ENCODE measurements at places on chromosomes 16 and 17.
A peak's percentile ranks its signal among the peaks of the same experiment; 100 is the strongest.

GRCh38 chr17:43641416-43641815, 20.3 kb downstream of the MEOX1 start:
- DNase-seq, result no peak

GRCh38 chr16:81519301-81520150, 74.9 kb downstream of the CMIP start:
- no peak for DNase-seq

DNA sequence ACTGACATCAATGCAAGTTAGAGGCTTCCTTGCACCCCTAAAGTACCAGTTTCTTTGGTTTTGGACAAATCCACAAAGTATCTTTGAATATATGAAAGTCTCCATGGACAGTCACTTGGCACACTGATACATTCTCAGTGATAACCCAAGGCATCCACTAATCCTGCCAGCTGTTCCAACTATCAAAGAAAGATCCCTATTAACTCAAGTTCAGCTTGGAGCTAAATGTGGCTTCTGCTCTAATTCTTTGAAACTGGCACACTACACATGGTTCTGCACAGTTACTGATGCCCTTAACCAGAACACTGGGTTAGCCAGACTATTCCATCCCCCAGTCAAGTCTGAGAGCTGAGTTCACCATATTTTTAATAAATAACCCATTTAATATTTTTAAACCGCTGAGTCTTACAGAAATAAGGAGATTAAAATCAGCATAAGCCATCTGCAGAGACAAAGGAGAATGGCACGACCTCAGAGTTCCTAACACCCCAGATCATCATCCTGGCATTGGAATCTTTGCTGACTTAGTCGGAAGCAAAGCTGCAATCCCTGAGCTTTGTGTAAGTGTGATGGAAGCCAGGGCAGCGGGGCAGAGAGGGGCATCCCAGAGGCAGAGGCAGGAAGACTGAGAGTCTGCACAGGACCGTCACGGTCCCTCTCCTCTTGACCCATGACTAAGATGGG, 6.3 kb downstream of the CACNG1 start:
- no peak for DNase-seq

DNA sequence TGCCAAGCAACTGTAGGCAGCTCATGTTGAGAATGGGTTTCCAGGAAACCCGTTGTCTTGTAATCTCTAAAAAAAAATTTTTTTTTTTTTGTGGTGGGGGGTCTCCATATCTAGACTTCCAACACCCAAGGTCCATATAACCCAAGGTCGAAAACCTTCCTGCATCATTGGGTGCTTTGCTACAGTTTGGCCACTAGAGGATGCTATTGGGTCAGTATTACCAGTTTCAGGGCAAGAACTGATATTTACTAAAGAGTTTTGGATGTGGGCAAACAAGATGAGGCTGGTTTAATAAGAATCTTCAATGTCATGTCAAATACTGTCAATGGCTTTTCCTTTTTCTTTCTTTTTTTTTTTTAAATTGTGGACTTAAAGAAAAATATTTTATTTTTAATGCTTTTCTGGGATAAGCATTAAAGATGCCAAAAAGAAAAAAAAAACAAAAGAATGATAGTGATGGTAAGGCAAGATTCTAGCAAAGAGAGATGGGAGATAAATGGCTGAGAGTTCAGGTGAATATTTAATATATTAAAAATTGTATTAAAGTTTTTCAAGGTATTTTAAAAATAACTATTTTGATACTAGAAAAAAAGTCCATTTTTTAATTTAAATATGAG, 62.2 kb downstream of the DHRS7C start:
- peak; percentile 46 for DNase-seq

GRCh38 chr17:75384751-75385150, 20.7 kb downstream of the GRB2 start:
- no peak for DNase-seq

DNA sequence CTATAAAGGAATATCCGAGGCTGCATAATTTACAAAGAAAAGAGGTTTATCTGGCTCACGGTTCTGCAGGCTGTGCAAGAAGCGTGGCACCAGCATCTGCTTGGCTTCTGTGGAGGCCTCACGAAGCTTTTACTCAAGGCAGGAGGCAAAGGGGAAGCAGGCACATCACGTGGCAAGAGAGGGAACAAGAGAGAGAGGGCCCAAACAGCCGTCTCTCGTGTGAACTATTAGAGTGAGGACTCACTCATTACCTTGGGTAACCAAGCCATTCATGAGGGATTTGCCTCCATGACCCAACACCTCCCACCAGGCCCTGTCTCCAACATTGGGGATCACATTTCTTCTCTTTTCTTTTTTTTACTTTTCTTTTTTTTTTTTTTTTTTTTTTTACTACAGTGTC, 7.5 kb upstream of the ALKBH5 start:
- DNase-seq, result no peak

DNA sequence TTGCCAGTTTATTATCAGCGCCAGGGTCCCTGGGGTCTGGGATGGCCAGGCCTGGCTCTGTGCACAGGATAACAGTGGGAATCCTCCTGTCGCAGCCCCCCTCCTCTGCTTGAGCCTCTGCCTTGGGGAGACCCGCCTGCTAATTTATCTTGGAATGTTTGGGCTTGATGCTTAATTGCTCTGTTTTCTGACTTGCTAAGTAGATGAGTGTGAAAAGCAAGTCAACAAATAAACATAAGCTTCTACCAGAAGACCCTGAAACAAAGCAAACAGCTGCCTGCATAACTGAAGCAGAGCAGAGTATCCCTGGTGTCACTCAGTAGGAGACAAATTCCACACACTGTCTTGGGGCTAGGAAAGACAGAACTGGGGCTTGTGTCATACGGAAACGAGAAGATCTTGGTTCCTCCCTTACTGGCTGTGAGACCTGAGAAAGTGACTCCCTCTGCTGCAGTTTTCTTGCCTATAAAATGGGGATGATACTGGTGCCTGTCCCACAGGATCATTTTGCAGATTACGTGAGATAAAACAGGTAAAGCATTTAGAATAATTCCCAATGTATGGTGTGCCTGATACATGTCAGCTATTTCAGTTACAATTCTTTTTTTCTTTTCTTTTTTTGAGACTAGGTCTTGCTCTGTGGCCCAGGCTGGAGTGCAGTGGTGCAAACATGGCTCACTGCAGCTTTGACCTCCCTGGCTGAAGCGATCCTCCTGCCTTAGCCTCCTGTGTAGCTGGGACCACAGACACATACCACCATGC, 44.8 kb upstream of the IRX3 start:
- no peak for DNase-seq

- no peak for DNase-seq
Measured at GRCh38 chr17:17315142-17315821, 12.1 kb downstream of the NT5M start.

GRCh38 chr16:11151885-11152629, 103.9 kb downstream of the SOCS1 start:
- peak; percentile 42 for DNase-seq

DNA sequence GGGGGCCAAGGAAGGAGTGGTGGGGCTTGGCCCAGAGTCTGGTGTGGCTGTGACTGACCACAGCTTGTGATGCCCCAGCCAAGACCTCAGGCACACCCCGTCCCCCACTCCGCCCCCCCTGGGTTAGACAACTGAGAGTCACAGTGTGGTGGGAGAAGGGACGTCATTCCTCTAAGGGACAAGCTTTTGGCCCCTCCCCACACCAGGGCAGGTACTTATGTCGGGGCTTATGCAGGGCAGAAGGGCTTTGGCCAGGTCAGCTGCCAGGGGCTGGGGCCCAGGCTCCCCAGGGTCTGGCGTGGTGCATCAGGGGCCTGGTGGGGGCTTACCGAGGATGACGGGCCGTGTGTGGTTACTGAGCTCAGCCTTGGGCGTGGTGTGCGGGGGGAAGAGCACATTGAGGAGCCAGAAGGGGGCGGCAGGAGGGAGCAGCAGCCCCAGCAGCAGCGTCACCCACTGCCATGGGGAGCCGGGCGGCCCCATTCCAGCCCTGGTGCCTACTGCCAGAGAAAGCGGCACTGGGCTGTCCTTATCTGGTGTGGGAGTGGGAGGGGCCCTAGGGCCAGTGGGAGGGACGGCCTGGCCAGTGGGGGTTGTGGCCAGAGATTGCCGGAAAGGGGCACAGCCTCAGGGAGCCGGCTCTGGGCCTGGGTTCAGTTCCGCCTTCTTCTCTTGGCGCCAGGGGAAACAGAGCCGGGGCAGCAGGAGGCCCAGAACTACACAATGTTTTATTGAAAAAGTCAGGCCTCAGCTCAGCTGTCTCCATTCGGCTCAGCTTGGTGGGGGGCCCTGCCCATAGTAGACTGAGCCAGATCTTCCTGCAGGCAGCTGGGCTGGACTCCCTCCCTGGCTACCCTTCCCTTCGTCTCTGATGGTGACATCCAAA, at the start of gene LCAT:
LCAT (minus strand) TSS at position 502 of the 886 bp plus-strand sequence; CDS start at position 483, 19 bp downstream.
- DNase-seq, result peak; percentile 62

- peak; percentile 45 for DNase-seq
Measured at GRCh38 chr16:79261481-79261940, 339.0 kb downstream of the MAF start.

DNA sequence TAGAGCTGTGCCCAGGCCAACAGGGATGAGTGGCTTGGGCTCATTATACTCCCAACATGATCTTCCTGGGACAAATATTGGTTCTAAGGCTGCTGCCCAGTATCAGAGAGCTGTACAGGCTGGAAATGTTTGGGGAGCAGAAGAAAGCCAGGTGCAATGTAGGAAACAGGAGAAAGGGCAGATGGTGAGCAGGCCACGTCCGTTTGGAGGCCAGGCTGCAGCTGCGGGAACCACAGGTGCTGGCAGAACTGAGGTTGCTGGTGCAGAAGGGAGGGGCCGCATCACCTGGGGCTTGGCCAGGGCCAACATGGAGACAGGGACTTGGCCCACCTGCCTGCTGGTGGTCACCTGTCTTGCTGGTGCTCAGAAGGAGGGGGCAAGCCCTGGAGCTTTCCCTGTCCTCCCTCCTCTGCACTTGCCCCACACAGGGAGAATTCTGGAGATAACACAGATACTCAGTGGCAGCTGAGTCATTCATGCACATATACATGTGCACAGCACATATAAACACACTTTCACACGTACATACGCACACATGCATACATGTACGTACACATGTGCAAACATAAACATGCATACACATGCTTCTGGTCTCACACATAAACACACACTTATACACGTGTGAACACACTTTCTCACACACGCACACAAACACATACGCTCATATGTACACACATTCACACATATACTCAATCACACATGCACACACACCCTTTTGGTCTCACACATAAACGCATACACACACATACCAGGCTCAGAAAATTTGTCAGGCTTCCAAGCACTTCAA, 67.7 kb downstream of the WSCD1 start:
- no peak for DNase-seq

Data from K562 (cell line).